ENCODE measurements at places on chromosomes 6 and 20.
A peak's percentile ranks its signal among the peaks of the same experiment; 100 is the strongest.

GRCh38 chr20:36795691-36796090, 22.1 kb upstream of the DSN1 start:
- no peak for DNase-seq

- no peak for DNase-seq
These were observed 101.8 kb upstream of the PREP start for GRCh38 chr6:105504706-105505105.

- DNase-seq, result no peak
These were observed 87.8 kb downstream of the CTNNBL1 start for GRCh38 chr20:37781626-37782025.

GRCh38 chr6:89310929-89311328, 4.2 kb downstream of the GABRR2 start:
- DNase-seq, result no peak

GRCh38 chr6:166078294-166078693, 89.4 kb downstream of the TBXT start:
- DNase-seq, result peak; percentile 98

GRCh38 chr6:76771059-76771634, 692.1 kb downstream of the HTR1B start:
- DNase-seq, result no peak

DNA sequence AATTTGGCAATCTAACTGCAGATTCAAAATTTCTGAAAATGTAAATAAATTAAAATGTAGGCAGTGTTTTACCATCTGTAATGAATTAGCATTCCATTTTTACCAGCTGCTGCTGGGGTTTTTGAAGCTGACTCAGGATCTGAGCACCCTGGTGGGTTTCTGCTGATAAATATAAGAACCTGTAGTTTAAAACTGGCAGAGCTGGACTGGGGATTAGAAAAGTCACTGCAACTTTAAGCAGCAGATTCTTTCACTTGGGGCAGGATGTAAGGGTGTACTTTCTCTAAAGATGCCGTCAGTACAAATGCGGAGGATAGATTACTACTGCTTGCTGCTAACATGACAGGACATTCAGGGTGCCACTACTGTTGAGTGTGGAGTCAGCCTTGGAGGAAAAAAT, 341.8 kb downstream of the CDKAL1 start:
- peak; percentile 84 for DNase-seq

GRCh38 chr6:129046526-129046925, 163.6 kb downstream of the LAMA2 start:
- peak; percentile 5 for DNase-seq

DNA sequence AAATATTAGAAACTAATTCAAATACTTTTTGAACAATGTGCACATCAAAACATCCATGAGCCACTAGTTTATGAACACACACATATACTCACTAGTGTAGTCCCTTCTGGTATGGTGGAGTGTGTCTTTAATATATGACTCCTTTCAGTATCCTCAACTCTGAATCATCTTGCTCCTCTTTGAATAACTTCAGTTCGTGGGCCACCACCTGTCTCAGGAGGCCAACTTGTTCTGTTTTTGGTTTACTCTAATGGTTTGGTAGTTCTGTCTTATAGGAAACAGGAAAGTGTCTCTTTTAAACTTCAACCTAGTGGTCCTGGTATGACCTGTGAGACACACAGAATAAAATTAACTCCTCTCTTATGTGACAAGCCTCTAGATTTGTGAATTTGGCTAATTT, 55.6 kb downstream of the ZNF292 start:
- DNase-seq, result no peak

GRCh38 chr20:17646961-17647301, 35.1 kb downstream of the RRBP1 start:
- no peak for DNase-seq

Measured in fibroblast of skin of right biceps (primary cell).